CD14-positive monocyte (primary cell): ENCODE measurements at places on chromosomes 7 and 10.
A peak's percentile ranks its signal among the peaks of the same experiment; 100 is the strongest.

DNA sequence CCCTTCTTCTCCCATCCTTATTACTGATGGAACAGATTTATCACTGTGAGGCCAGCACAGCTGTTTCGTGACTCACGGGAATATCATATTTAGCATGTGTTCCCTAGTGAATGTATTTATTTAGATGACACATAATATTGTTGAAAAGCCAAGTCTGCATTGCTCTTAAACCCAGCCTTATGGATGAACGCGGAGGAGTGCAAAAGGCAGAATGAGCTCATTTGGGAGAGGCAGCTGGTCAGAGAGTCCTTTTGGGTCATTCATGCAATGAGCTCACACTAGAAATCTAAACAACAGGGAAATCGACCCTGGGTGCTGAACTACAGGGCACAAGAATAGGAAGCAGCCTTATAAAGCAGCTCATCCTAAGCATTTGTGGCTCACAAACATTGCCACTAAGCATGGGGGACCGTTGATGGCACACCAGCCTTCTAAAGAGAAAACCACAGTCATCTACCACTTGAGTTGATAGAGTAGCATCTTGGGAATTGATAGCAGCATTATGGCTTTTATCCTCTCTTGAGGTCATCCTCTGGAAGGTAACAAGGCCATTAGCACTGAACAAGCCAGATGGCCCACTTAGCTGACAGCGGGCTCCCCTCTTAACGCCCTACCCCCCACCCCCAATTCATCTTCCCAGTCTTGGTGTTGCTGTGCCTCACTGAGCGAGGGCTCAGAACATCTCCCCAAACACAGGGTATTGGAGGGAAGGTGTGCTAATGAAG lies 32.9 kb upstream of the SDK1 start:
- DNase-seq = no peak

GRCh38 chr10:2487921-2488320 lies 579.4 kb upstream of the PFKP start:
- no peak for DNase-seq

DNA sequence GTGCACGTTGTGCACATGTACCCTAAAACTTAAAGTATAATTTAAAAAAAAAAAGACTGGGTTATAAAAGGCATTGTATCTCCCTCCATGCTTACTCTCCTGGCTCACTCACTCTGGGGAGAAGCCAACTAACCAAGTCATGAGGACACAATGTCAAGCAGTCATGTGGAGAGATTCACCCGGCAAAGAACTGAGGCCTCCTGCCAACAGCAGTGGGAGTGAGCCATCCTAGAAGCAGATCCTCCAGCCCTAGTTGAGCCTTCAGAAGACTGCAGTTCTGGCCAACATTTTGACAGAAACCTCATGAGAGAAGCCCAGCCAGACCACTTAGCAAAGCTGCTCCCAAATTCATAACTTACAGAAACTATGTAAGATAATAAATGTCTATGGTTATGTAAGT lies 521.7 kb upstream of the FZD8 start:
- no peak for DNase-seq

GRCh38 chr7:42236266-42236975 lies 588 bp downstream of the GLI3 start:
- DNase-seq = no peak

DNA sequence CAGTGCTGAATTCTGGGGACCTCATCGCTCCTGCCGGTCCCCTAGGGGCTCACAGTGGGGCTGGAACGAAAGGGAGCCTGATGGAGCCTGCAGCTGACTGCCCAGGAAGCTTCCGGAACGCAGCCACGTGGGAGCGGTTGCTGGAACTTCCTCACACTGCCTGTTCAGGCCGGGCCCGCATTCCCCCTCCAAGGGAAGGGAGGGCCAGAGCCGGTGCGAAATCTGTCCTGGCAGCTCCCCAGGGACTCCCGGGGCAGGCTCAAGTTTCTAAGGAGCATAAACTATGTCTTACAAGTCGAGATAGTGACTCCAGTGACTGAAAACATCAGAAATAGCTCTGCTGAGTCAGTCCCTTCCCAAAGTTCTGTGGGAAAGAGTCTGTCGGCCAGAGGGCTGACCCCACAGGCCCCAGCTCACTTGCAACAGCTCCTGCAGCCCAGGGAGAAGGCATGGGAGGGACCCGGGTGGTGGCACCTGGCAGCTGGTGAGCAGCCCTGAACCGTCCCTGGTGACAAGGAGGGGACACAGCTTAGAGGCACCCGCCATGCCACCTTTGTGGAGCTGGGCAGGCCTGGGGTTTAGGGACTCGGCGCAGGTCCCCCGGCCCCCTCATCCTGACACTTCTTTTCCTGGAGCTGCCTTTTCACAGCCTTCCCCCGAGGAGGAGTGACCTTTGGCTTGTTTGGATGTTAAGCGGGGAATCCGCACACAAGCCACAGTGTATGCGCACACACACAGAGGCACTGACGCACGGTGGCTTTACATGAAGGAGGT lies 47.6 kb downstream of the PDGFA start:
- no peak for DNase-seq

GRCh38 chr7:20089431-20089830 lies 127.8 kb downstream of the MACC1 start:
- DNase-seq = no peak

- no peak for DNase-seq
Observed at GRCh38 chr10:88238615-88238914, 344.6 kb downstream of the RNLS start.

DNA sequence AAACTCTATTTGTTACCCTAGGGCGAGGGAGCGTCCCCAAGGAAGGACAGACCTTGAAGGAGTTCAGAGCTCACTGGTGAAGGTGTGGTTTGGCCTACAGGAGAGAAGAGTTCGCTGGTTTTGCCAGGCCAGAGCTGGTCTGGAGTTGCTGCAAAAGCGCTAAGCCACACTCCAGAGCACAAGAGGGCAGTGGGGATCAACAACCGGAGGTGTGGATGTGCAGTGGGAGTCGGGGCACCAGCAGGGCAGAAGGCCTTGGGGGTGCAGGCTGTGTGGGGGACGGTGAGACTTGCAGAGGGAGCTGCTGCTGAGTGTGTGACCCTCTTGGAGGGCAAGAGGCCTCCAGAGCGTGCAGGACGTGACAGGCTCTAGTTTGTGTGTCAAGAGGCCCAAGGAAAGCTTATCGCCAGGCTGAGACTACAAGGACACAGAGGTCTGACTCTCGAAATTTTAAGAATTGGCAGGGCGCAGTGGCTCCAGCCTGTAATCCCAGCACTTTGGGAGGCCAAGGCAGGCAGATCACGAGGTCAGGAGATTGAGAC lies 14.3 kb upstream of the CUL1 start:
- DNase-seq = no peak

DNA sequence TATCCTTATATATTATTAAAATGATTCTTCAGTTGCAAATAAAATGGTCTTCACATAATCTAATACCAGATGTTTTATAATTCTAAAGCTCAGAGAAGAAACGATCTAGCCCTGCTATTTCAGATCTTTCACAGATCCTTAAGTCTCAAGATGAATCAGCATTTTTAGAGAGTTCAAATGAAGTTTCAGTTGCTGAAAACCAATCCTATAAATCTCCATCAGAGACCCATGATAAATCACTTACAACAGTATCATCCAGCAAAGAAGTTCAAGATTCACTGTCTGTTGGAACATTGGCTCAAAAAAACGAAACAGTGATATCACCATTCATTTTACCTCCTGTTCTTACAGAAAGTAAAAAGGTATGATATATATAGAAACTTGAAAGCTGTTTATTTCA lies 137.0 kb downstream of the CCDC7 start:
- no peak for DNase-seq

DNA sequence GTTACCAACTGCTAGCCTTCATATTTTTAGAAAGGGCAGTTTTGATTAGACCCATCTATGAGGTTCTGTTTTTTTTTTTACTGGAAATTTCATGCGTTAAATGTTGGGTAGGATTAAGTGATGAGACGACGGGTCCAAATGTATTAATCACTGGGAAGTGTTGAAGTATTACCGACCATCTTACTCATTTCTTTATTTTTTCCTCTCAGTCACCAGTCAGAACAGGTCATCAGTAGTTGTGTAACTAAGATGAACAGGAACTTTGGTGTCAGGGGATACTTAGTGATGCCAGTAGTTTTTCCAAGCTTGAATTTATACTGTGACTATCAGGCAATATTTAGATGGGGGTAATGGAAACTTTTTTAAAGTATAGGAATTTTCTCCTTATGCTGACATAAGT lies 14.2 kb downstream of the TFAM start:
- DNase-seq = peak; percentile 33

GRCh38 chr10:81873932-81874816 lies 820 bp upstream of the NRG3 start:
- DNase-seq = no peak

DNA sequence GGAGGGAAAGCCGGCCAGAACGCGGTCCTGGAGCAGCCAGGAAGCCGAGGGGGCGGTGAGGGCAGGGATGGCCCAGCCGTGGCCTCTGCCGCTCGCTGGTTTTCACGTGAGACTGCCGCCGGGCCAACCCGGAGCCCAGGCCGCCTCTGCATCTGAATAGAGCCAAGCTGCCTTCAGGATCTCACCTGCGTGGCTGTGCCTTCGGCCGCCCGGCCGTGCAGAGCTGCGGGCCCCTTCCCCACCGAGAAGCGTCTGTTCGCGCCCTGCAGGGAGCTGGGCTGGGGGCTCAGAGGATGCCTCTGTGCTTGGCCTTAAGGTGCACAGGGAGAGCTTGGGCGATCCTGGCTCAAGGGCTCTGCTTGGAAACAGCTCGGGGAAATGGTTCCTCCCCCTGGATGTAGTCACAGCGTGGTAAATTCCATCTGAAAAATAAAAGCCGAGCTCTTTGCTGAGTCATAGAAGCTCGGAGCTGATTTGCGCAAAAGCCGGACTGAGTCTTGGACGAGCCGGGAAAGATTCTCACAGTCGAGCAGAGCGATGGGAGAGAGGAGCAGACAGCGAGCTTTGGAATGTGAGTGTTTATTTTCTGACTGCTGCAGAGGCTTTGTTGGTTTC lies at the start of gene JAKMIP3:
JAKMIP3 (plus strand) TSS at position 456 of the 615 bp plus-strand sequence. CDS start 38,863 bp downstream, outside the sequence.
- no peak for DNase-seq

GRCh38 chr7:140358024-140358411 lies 40.3 kb downstream of the SLC37A3 start:
- no peak for DNase-seq

DNA sequence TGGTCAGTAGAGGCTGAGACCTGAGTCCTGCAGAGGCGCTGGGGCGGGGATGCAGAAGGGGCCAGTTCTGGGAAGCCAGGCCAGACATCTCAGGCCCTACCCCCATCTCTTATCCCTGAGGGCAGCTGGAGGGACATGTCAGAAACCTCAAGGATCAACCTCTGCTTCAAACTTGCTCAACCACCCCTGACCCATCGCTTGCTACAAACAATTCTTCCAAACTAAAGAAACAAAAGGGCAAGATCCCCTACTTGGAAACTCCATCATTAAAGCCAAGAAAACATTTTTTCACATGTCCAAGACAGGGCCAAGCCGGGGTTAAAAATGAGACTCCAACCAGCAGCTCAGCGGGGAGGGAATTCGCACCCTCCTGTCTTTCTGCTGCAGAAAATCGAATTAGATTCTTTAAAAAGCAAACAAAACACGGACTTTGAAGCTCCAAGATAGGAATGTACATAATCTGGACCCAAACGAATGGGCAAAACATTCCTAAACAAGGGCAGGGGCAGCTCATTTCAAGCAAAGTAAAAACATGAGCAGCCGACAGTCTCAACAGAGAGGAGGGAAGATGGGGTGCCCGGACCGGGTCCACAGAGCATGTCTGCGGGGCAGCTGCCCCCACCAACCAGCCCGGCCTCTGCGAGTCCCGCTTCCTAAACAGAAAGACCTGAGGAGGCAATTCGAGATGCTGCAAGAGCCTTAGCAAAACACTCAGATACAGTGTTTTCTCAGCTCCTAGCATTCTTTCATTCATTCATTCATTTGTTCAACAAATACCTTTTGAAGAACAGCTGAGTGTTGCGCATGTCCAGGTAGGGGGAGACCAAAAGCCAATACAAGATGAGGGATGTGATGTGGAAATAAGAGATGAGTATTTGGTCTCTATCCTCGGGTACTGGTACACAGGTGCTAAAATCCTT lies 44.8 kb downstream of the CHST15 start:
- DNase-seq = no peak

DNA sequence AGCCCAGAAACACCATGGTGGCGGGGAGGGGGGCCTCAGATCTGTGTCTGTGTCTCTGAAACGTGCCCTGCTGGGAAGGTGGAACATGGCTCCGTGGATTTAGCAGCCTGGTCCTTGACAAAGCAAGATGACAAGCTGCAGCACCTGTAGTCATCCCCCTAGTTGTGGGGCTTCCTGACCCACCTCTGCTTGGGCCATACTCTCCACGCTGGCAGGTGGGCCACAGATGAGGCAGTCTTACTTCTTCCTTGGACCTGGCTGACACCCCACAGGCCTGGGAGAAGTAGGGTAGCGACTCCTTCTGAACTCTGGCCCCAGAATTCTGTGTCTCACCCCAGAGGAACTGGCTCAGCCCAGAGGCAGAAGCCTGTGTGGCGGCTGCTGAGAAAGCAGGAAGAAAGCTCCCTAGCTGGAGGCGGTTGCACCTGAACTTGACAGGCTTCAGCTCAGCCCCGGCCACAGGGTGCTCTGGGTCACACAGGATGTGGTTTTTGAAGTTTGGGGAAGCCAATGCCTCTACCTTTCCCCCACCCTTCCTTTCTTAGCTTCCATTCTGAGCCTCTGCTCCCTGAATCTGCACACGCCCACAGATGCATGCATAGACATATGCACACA lies 113.9 kb downstream of the ABLIM1 start:
- no peak for DNase-seq

DNA sequence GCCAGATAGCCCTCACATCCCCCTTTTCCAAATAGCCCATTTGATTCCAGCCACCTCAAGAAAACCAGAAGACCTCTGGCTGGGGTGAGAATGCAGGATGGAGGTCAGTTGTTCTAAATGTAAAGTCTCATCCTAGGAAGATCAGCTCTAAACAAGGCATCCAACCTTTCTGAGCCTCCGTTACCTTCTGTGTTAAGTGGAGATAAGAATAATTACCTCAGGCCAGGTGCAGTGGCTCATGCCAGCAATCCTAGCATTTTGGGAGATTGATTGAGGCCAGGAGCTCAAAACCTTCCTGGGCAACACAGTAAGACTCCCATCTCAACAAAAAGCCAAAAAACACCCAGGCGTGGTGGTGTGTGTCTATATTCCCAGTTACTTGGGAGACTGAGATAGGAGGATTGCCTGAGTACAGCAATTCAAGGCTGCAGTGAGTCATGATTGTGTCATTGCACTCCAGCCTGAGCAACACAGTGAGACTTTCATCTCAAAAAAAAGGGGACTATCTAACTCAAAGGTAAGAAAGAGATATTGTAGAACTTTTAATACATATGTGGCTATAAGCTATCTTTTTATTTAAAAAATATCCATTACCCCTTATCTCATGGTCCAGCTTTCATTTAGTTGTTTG lies 43.5 kb downstream of the PRTFDC1 start:
- DNase-seq = peak; percentile 77

- no peak for DNase-seq
Observed at GRCh38 chr10:127989481-127990012, 82.6 kb downstream of the PTPRE start.

GRCh38 chr7:149196151-149196704 lies 882 bp downstream of the ZNF282 start:
- no peak for DNase-seq

- DNase-seq = no peak
Observed at GRCh38 chr10:128173386-128173785, 47.2 kb upstream of the MKI67 start.
